ENCODE measurements at places on chromosomes 1 and 21.

DNA sequence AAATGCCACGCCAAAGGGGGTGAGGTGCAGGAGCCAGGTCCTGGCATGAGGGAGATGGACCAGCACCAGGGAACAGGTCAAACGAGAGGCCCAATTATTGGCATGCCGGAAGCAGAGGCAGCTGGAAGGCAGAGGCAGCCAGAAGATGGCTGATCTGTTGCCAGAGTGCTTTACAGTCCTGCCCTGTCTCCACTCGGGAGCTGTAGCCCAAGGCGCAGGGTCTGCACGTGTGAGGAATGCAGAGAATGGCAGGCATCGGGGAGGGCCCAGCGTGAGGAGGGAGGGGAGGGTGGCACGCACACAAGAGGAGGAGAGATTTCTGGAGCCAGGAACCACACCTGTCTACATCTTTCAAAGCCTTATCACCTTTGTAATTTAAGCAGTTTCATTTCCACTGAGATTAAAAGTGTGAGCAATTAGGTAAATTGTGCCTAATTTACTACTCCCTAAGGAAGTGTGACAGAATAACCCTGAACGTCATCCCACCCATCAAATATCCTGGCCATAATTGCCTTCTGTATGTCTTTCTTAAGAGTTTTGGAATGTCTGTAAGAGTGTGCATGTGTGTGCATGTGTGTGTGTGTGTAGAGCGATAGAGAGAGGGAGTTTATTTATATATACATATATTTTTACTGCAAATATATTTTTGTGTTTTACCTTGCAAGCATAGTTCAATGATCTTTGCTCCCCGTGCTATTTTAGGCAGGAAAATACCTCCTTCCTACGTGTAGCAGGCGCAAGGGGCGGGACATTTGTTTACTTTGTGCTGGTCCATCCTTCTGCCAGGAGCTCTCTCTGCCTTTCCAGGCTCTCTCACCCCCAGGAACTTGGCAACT is 125.5 kb upstream of the SERBP1 start:
- no peak for DNase-seq
- H3K27me3 ChIP-seq, result no peaks in the 10 kb centered on the region
- no peak overlapping the region for H3K4me3 ChIP-seq

- H3K27ac ChIP-seq, result peak overlapping the region; percentile 56
- H3K4me1 ChIP-seq, result peaks cover 41% of the 10 kb centered on the region
- H3K4me3 ChIP-seq, result no peak overlapping the region
Observed at GRCh38 chr1:36350659-36351226, 27.3 kb upstream of the EVA1B start.

GRCh38 chr1:170309389-170310013 is 163.7 kb downstream of the NTMT2 start:
- DNase-seq, result no peak
- H3K36me3 ChIP-seq, result no peaks in the 10 kb centered on the region
- H3K4me3 ChIP-seq, result no peak overlapping the region
- H3K27ac ChIP-seq, result no peak overlapping the region

GRCh38 chr1:65422241-65423203 is 2.1 kb downstream of the LEPR start:
- H3K27me3 ChIP-seq, result no peaks in the 10 kb centered on the region
- H3K4me1 ChIP-seq, result peaks cover 37% of the 10 kb centered on the region
- no peak for DNase-seq
- H3K36me3 ChIP-seq, result peaks cover 26% of the 10 kb centered on the region

DNA sequence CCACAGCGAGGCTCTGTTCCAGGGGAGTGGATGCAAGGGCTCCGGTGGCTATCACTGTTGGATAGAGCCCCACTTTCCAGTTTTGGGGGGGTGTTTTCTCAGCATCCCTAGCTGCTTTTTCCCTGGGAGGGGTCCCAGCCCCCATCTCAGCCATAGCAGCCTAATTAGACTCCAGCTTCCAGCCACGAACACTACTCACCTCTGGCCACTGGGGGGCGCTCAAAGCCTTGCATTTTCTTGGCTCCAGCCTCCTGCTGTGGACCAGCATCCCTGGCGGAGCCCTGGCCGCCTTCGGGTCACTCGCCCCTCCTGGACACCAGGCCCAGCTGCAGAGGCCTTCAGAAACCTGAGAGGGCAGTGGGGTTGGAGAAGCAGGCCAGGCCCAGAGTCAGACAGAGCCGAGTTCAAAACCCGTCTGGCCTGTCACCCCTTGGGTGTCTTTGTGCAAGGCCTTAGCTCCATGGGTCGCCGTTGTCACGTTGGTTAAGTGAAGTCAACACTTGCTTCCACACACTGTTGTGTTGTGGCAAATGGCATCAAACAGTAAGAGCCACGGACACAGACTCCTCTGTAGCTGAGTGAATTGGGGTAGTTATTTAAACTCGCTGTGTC is 93.5 kb upstream of the ACTL8 start:
- H3K36me3 ChIP-seq, result peaks cover 21% of the 10 kb centered on the region
- no peaks in the 10 kb centered on the region for H3K27me3 ChIP-seq

DNA sequence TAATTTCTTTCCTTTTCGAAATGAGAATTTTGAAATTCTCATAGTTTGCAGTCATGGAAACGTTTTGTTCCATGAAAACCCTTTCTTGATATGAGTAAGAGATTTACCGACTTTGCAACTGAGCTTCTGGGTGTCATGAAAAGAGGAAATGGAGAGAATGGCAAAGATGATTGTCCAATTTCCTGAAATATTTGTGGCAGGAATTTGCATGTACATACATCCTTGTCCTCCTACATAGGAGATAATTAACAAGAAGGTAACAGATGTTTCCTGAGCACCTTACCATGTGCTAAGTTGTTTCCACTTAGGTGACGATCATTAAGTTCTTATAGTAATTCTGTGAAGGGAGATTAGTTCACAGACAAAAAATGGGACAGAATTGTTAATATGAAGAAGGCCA is 170.7 kb downstream of the NEGR1 start:
- H3K27ac ChIP-seq, result no peak overlapping the region
- DNase-seq, result no peak
- no peaks in the 10 kb centered on the region for H3K36me3 ChIP-seq
- H3K27me3 ChIP-seq, result no peaks in the 10 kb centered on the region
- H3K4me1 ChIP-seq, result no peaks in the 10 kb centered on the region
- no peak overlapping the region for H3K4me3 ChIP-seq

DNA sequence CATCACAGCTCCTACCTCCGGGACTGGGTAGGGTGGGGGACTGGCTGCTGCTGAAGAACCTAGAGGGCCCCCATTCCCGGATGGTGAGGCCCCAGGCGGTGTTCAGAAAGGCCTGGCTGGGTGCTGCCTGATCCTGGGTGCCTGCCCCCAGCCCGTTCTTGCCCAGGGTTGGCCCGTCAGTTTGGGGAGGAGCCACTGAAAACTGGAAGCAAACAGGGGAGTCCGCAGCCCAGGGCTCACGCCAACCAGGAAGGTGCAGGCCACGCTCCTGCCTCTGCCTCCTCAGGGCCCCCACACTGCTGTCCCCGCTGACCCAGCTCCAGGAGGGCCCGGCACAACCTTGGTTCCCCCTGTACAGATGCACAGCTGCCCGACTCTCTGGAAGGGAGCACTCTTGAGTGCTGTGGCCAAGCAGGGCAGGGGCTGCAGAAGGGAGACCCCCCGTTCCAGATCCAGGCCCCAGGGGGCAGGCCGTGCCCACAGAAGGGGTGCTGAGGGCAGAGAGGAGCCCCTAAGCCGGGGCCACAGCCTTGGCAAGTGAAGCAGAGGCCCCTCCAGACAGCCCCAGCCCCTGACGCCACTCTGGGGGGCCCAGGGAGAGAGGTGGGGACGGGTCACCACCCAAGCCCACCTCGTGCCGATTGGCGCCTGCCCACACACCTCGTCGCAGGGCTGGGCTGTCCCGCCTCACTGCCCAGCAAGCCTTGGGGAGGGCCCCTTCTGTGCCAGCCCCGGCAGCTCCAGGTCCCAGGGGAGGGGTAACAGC is 5.5 kb downstream of the C1QTNF12 start:
- H3K27ac ChIP-seq, result no peak overlapping the region
- H3K36me3 ChIP-seq, result no peaks in the 10 kb centered on the region
- H3K4me1 ChIP-seq, result no peaks in the 10 kb centered on the region
- peaks cover 23% of the 10 kb centered on the region for H3K27me3 ChIP-seq
- DNase-seq, result no peak
- H3K4me3 ChIP-seq, result no peak overlapping the region

DNA sequence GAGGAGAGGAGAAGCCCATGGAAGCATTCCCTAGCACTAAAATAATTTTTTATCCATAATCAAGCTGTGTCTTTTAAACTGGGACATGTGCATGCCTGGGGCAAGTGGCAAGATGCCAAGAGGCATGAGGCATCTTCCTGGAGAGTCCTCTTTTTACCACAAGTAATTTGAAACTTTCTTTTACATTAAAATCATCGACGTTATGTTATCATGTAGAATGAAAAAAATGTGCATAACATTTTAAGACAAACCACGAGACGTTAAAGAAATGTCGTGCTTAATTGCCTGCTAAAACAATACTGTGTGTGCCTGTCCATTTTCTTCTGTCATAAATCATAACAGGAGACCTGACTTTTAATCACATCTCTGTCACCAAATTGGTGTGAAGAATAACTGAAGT is 1.5 kb downstream of the STYXL2 start:
- no peak overlapping the region for H3K4me3 ChIP-seq
- H3K4me1 ChIP-seq, result no peaks in the 10 kb centered on the region
- H3K27ac ChIP-seq, result no peak overlapping the region
- no peaks in the 10 kb centered on the region for H3K27me3 ChIP-seq

DNA sequence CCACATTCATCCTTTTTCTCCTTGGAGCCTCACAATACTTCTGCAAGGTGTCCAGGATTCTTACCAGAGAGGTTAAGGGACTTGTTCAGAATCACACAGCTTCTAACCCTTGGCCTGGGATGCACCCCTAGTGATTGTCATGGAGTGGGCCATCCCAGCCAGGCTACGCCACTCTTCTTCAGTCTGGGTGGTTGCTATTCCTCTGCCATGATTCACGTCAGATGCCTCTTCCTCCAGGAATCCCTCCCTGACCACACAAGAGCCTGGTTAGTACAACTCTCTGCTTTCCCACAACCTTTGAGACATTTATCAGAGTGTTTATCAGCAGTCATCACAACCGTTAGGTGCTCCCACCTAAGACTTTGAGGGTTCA is 121.8 kb downstream of the EPHB2 start:
- no peaks in the 10 kb centered on the region for H3K4me1 ChIP-seq
- no peaks in the 10 kb centered on the region for H3K27me3 ChIP-seq
- H3K27ac ChIP-seq, result no peak overlapping the region
- H3K4me3 ChIP-seq, result no peak overlapping the region

- no peak for DNase-seq
- no peaks in the 10 kb centered on the region for H3K4me1 ChIP-seq
- H3K4me3 ChIP-seq, result no peak overlapping the region
- H3K27ac ChIP-seq, result no peak overlapping the region
- H3K36me3 ChIP-seq, result no peaks in the 10 kb centered on the region
Observed at GRCh38 chr21:28604946-28605537, 387.6 kb downstream of the LTN1 start.

- no peak for DNase-seq
- H3K4me3 ChIP-seq, result no peak overlapping the region
- H3K27me3 ChIP-seq, result no peaks in the 10 kb centered on the region
- H3K4me1 ChIP-seq, result no peaks in the 10 kb centered on the region
- H3K36me3 ChIP-seq, result no peaks in the 10 kb centered on the region
Observed at GRCh38 chr1:78831731-78832360, 174.7 kb downstream of the ADGRL4 start.

- peak overlapping the region; percentile 36 for H3K27ac ChIP-seq
- peaks cover 25% of the 10 kb centered on the region for H3K27me3 ChIP-seq
- no peaks in the 10 kb centered on the region for H3K36me3 ChIP-seq
- H3K4me3 ChIP-seq, result peak overlapping the region; percentile 49
Observed at GRCh38 chr1:40314721-40315238, 2.3 kb downstream of the COL9A2 start.

DNA sequence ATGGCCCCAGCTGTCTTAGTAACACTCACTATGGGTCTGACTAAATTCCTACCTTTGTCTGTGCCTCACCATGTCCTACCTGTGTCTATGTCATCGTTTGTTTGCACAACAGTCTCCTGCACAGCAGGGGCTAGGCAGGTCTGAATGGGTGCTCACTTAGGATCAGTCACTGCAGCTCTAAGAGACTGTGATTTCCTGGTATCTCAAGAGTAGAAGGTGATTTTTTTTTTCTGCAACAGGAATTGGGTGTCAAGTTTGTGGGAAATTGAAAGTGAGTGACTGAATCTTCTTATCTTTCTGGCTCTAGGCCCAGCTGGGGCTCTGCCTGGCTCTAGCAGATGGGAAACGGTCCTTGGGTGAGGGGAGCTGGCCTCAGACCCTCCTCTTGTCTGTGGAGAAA is 46.4 kb upstream of the TRABD2B start:
- no peak overlapping the region for H3K4me3 ChIP-seq
- no peaks in the 10 kb centered on the region for H3K27me3 ChIP-seq
- H3K27ac ChIP-seq, result no peak overlapping the region
- no peak for DNase-seq
- peaks cover 9% of the 10 kb centered on the region for H3K4me1 ChIP-seq

DNA sequence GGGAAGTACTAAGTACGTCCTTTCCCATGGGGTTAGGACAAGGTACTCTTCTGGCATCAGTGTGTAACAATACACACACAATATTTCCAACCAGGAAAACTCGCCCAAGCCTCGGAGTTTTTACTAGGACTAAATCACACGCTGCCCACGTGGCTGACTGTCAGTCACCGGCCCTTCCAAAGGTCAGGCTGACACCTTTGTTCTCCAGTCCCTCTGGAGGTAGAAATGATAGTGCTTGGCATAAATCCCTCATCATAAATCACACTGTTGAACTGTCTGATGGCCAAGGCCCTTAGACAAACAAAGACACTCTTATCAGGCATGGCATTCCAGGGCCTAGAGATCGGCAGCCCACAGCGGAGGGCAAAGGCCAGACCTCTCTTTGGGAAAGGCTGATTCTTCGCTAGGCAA is 16.9 kb upstream of the SLAMF9 start:
- DNase-seq, result no peak
- H3K27me3 ChIP-seq, result peaks cover 4% of the 10 kb centered on the region
- no peak overlapping the region for H3K4me3 ChIP-seq
- no peak overlapping the region for H3K27ac ChIP-seq

- H3K27me3 ChIP-seq, result no peaks in the 10 kb centered on the region
- H3K36me3 ChIP-seq, result no peaks in the 10 kb centered on the region
- no peak overlapping the region for H3K27ac ChIP-seq
- H3K4me1 ChIP-seq, result no peaks in the 10 kb centered on the region
- H3K4me3 ChIP-seq, result no peak overlapping the region
- DNase-seq, result no peak
Observed at GRCh38 chr1:67347688-67348472, 40.2 kb downstream of the IL12RB2 start.

DNA sequence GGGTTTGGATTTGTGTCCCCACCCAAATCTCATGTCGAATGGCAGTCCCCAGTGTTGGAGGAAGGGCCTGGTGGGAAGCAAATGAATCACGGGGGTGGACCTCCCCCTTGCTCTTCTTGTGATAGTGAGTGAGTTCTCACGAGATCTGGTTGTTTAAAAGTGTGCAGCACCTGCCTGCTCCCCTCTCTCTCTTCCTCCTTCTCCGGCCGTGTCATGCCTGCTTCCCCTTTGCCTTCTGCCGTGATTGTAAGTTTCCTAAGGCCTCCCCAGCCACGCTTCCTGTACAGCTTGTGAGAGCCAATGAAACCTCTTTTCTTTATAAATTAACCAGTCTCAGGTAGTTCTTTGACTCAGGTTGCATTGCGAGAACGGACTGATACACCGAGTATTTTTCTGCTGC is 15.9 kb downstream of the CLDN14 start:
- no peaks in the 10 kb centered on the region for H3K4me1 ChIP-seq
- DNase-seq, result no peak
- H3K4me3 ChIP-seq, result no peak overlapping the region
- no peak overlapping the region for H3K27ac ChIP-seq
- H3K27me3 ChIP-seq, result no peaks in the 10 kb centered on the region

GRCh38 chr1:197691816-197692215 is 83.5 kb downstream of the DENND1B start:
- H3K36me3 ChIP-seq, result no peaks in the 10 kb centered on the region
- DNase-seq, result no peak
- H3K27ac ChIP-seq, result no peak overlapping the region
- no peak overlapping the region for H3K4me3 ChIP-seq
- peaks cover 4% of the 10 kb centered on the region for H3K4me1 ChIP-seq
- H3K27me3 ChIP-seq, result no peaks in the 10 kb centered on the region

All from upper lobe of right lung (tissue), 1 donor.